ENCODE measurements at places on chromosomes 5 and 9. TPM values are rescaled to one million over a fixed set of nuclear protein-coding genes. Genes with fewer than 3 reads are reported as not detected.

INVS gene
- 22.6 TPM for total RNA-seq

ISOC1 gene
- total RNA-seq, result 7.2 TPM

DNA sequence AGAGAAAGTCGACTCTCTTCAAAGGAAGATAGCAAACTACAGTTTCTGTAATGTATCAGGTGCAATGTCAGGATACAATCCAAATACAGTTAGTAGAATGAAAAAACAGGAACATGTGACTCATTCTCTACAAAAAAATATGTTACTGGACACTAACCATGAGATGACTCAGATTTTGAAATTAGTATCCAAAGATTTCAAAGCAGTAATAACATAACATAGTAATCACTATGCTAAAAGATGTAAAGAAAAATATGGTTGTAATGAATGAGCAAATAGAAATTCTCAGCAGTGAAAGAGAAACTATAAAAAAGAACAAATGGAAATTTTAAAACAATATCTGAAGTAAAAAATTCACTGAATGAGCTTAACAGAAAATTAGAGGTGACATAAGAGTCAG is 42.3 kb downstream of the SHOC1 start:
- no peaks in the 10 kb centered on the region for H3K27me3 ChIP-seq
- no peaks in the 10 kb centered on the region for H3K4me1 ChIP-seq
- H3K36me3 ChIP-seq, result peaks cover 26% of the 10 kb centered on the region
- DNase-seq, result no peak
- no peak overlapping the region for H3K4me3 ChIP-seq

DNA sequence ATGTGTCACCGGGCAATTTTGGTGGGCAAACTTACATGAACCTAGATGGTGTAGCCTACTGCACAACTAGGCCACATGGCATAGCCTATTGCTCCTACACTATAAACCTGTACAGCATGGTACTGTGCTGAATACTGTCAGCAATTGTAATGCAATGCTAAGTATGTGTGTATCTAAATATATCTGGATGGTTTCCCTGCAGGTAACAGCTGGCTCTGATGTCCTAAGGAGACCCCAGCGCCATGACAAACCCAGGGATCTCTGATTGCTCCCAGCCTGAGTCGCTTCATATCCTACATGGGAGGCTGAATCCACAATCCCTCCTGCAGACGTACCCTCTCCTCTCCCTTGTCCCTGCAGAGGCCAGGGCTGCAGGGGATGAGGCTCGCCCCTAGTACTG is 26.6 kb upstream of the TTLL11 start:
- no peak overlapping the region for H3K4me3 ChIP-seq
- no peak overlapping the region for H3K27ac ChIP-seq
- H3K36me3 ChIP-seq, result no peaks in the 10 kb centered on the region
- no peak for DNase-seq
- no peaks in the 10 kb centered on the region for H3K4me1 ChIP-seq

PRELID2 gene
- 4.7 TPM for total RNA-seq

Measured in osteocyte (in vitro differentiated cells).